ENCODE measurements at places on chromosomes 11 and 22. TPM values are rescaled to one million over a fixed set of nuclear protein-coding genes. Genes with fewer than 3 reads are reported as not detected.

Gene PLAAT3
- 32.3 TPM for total RNA-seq

Gene SLC15A3
- total RNA-seq: 12.9 TPM

Gene SHISA8
- not detected for total RNA-seq

Gene LRRC4C
- total RNA-seq: 1.5 TPM

Gene BDNF
- not detected for total RNA-seq

Gene PMM1
- total RNA-seq: 21.0 TPM

Gene DAGLA
- 3.4 TPM for total RNA-seq

Gene KCNQ1
- total RNA-seq: 3.8 TPM

Gene SYNGR1
- 12.9 TPM for total RNA-seq

Gene OR56A1
- 0.07 TPM for total RNA-seq

Gene LARGE1
- 56.2 TPM for total RNA-seq

Gene SLC16A8
- total RNA-seq: not detected

Gene TMEM86A
- total RNA-seq: 2.9 TPM

Gene ADM2
- 0.95 TPM for total RNA-seq

Gene RAD9A
- total RNA-seq: 37.3 TPM

Gene CD6
- total RNA-seq: not detected

Gene SCUBE1
- total RNA-seq: not detected

Gene FAT3
- 44.5 TPM for total RNA-seq

Gene TCN1
- total RNA-seq: not detected

Gene VPREB3
- not detected for total RNA-seq

Gene KCNJ1
- not detected for total RNA-seq

Gene ASCL2
- 1.5 TPM for total RNA-seq

Gene MS4A2
- 0.62 TPM for total RNA-seq

Gene OR5T2
- total RNA-seq: not detected

Gene CYTH4
- total RNA-seq: 6.1 TPM

Gene PC
- 7.9 TPM for total RNA-seq

Gene RTN4RL2
- 1.7 TPM for total RNA-seq

Gene FAM227A
- total RNA-seq: 2.8 TPM

Gene MYO7A
- 18.2 TPM for total RNA-seq

Gene GVQW3
- 13.6 TPM for total RNA-seq

Gene OR5D16
- total RNA-seq: not detected

Gene C1QTNF4
- total RNA-seq: 14.3 TPM

Gene PATE4
- not detected for total RNA-seq

Gene PYGM
- total RNA-seq: 42.8 TPM

Gene PEX26
- 36.1 TPM for total RNA-seq

Gene BCR
- total RNA-seq: 10.6 TPM

Gene GSTT2B
- total RNA-seq: 5.1 TPM

Gene DENND6B
- total RNA-seq: 15.5 TPM

Gene CCDC87
- total RNA-seq: not detected

Gene GPR83
- total RNA-seq: not detected

Gene B3GAT1
- total RNA-seq: 0.40 TPM

Gene KDELR3
- 4.7 TPM for total RNA-seq

Gene ANO5
- total RNA-seq: 14.5 TPM

Gene MYOD1
- not detected for total RNA-seq

Gene INTS4
- 55.8 TPM for total RNA-seq

Gene ENDOD1
- total RNA-seq: 35.0 TPM

Gene ABTB2
- total RNA-seq: 7.6 TPM

Gene OR51I1
- total RNA-seq: not detected

Gene MRGPRX4
- total RNA-seq: not detected

Gene HIC2
- total RNA-seq: 7.7 TPM

Gene LUZP2
- total RNA-seq: 0.24 TPM

Gene IGLL1
- not detected for total RNA-seq

Gene LMNTD2
- total RNA-seq: 2.2 TPM

Gene DDI1
- not detected for total RNA-seq

Gene GAB4
- 0.14 TPM for total RNA-seq

Gene FGF19
- 0.97 TPM for total RNA-seq

Gene BIK
- 0.49 TPM for total RNA-seq

Gene SCGB1D2
- not detected for total RNA-seq
